Endothelial cell of umbilical vein (primary cell): ENCODE measurements at places on chromosomes 5 and 9. TPM values are rescaled to one million over a fixed set of nuclear protein-coding genes. Genes with fewer than 3 reads are reported as not detected.

Gene SLC6A19
- not detected in 2 replicates for total RNA-seq

Gene SLC36A3
- not detected in 2 replicates for total RNA-seq

Gene NMUR2
- not detected in 2 replicates for total RNA-seq

Gene CNOT6
- total RNA-seq = 33.8 and 35.5 TPM in 2 replicates
